ENCODE measurements at places on chromosomes 11 and 22.

DNA sequence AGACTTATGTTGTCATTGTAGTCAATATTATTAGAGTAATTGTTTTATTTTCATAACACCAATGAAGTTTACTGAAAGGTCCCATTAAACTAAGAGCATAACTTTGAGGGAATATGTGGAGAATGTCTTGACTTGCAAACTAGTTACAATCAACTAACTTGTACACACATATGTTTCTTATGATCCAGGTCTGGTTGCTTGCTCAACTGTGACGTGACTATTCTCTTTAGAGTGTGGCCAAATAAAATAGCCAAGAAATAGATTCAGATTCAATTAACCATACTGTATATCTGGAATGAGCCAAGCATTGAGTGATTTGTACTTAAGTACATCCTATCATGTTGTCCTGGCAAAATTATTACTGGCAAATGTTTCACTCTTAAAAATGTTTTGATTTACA lies 101.7 kb downstream of the METTL15 start:
- DNase-seq, result no peak

- DNase-seq, result no peak
Measured at GRCh38 chr11:1557904-1558774, 13.9 kb downstream of the DUSP8 start.

GRCh38 chr11:48063424-48063978 lies 83.1 kb downstream of the PTPRJ start:
- no peak for DNase-seq

- no peak for DNase-seq
Measured at GRCh38 chr11:17347676-17348075, 3.9 kb upstream of the NCR3LG1 start.

DNA sequence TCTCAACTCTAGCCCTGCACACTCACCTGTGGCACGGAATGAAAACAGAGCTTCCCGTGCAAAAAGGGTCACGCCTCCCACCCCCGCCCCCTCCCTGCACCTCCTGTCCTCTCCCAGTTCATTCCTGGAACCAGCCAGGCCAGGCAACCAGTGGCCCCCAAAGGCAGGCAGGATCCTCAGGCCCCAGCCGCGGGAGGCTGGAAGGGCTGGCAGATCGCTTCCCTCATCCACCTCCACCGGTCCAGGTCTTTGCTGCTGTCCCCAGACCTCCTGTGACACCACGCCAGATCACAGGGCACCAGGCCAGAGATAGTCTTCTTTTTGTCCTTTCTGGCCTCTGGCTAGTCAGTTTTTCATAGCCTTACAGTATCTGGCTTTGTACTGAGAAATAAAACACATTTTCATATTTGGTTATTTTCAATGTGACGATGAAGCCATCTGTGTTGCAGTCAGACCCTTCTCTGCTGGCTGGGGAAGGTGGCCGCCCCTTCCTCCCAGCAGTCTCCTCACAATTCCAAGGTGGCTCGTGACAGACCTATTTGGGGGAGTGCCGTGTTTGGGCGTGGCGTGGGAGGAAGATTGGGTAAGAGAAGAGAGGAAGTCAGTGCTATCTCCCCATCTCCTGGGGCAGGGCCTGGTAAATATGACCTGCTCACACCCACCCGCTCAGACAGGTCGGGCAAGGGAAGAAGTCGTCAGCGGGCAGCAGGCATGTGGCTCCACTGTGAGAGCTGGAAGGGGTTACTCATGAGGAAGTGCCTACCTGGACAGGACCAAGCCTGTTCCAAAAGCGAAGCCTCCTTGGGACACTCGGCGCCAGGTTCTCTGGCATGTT lies 9.1 kb downstream of the SSH3 start:
- no peak for DNase-seq

DNA sequence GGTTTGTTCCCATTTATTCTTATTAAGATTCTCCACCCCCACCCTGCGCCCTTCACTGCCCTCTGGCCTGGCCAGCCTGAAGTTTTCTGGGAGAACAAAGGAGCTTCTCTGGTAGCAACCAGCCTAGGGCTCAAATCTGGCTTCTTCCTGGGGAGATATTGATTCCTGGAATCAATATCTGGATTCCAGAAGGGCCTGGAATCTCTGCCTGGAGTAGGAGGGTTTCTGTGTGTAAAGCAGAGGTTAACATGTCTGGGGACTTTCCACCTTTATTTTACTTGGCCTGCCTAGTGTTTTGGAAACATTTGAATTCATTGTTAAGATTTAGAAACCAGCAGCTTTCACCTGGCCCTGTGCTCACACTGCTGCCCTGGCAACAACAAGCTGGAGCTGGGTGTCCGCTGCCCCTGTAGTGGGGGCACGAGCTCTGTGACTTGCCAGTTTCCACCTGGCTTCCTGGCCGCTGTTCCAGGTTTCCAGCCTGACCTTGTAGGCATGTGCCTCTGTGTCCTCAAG lies 5.5 kb downstream of the C11orf91 start:
- DNase-seq, result no peak

GRCh38 chr22:41446057-41446501 lies 522 bp downstream of the TOB2 start:
- DNase-seq, result no peak

GRCh38 chr11:29734287-29734686 lies 282.5 kb downstream of the KCNA4 start:
- no peak for DNase-seq

DNA sequence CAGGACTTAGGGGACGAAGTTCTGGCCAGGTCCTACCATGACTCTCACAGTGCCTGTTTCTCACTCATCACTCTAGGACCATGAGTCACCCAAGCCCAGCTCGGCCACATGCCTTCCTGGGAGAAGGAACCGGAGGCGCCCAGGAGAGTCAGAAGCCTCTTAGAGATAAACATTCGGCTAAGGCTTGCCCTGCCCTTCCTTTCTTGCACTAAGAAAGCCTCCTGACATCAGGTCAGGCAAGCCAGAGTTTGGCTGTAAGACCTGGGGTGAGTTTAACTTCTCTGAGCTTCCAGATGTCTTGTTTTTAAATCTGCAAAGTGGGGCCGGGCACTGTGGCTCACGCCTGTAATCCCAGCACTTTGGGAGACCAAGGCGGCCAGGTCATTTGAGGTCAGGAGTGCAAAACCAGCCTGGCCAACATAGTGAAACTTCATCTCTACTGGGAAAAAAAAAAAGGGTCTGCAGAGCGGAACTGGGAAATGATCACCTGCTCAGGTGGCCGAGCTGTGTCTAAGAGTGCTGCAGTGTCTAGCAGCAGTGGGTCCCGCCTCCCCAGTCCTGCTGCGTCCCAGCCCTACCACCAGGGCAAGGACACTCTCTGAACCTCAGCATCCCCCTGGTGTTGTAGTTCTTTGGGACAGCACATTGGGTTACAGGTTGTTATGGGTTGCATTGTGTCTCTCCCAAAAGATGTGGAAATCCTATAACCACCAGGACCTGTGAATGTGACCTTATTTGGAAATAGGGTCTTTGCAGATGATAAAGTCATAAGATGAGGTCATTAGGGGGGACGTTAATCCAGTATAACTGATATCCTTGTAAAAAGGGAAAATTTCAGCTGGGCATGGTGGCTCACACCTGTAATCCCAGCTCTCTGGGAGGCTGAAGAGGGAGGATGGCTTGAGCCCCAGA lies 1.8 kb upstream of the CARS1 start:
- peak; percentile 26 for DNase-seq

GRCh38 chr11:97237151-97237550 lies 847.3 kb downstream of the JRKL start:
- DNase-seq, result no peak

DNA sequence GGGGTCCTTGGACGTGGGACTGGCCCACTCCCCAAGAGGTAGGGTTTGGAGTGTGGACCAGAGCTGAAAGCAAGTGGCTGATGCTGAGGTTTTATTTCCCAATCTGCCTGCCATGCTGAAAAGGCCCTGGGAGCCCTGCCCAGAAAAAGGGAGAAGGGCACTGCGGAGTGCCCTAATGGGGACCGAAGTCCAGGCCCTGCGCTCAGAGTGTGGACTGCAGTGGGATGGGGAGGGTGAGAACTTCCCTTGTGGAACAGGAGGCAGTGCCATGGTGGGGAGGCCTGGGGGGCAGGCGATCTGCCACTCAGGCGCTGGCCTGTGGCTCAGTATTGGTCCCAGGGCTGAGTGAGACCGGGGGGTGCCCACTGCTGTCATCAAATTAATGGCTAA lies 4.3 kb downstream of the GPR152 start:
- no peak for DNase-seq

GRCh38 chr22:49432211-49432896 lies 395.3 kb downstream of the BRD1 start:
- DNase-seq, result no peak

GRCh38 chr11:61866958-61867343 lies 24.4 kb downstream of the FADS3 start:
- no peak for DNase-seq

GRCh38 chr11:45092901-45093760 lies 53.3 kb upstream of the PRDM11 start:
- DNase-seq, result no peak

GRCh38 chr11:77842441-77843121 lies 21.6 kb downstream of the AAMDC start:
- no peak for DNase-seq

DNA sequence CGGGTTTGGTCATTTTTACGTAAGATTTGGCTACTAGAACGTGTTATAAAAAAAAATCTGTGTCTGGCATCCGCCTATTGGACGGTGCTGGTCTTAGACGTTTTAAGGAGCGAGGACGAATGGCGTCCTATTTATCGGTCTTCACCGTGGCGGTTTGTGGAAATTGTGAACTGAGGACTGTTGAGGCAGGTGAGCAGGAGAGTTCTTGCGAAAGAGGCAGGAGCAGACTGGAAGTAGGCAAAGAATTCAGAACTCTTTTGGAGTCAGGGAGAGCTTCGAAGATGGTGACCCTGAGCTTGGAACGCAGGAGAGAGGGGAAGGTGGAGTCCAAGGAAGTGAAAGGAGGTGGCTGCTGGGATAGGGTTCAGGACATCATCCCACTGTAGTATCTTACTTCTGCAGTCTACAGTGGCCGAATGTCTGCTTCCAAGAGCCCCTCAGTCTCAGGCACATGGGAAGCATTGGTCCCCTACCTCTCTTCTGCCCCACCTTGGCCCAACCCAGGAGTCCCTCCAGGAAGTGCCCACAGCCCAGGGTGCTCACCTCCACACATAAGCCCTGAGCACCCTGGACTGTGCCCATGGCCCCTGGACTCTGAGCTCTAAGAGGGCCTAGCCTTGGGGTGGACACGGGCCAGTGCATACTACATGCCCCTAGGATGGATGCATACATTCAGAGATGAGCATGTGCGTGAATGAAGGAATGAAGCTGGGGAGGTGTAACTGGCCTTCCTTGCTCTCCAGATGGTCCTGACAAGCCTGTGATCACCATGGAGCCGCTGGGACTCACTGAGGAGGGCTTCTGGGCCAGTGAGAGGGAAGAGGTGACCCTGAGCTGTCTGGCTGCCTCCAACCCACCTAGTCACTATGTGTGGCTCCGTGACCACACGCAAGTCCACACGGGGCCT lies 3.7 kb downstream of the VSIG10L2 start:
- DNase-seq, result no peak

GRCh38 chr22:45535290-45535689 lies 32.6 kb downstream of the FBLN1 start:
- DNase-seq, result no peak

- no peak for DNase-seq
Measured at GRCh38 chr11:86876716-86877234, 76.4 kb downstream of the PRSS23 start.

- DNase-seq, result no peak
Measured at GRCh38 chr11:27281276-27281675, 81.7 kb downstream of the CCDC34 start.

- DNase-seq, result peak; percentile 48
Measured at GRCh38 chr22:24441406-24442351, 14.3 kb downstream of the ADORA2A start.

- no peak for DNase-seq
Measured at GRCh38 chr22:45686836-45687235, 15.2 kb downstream of the ATXN10 start.

DNA sequence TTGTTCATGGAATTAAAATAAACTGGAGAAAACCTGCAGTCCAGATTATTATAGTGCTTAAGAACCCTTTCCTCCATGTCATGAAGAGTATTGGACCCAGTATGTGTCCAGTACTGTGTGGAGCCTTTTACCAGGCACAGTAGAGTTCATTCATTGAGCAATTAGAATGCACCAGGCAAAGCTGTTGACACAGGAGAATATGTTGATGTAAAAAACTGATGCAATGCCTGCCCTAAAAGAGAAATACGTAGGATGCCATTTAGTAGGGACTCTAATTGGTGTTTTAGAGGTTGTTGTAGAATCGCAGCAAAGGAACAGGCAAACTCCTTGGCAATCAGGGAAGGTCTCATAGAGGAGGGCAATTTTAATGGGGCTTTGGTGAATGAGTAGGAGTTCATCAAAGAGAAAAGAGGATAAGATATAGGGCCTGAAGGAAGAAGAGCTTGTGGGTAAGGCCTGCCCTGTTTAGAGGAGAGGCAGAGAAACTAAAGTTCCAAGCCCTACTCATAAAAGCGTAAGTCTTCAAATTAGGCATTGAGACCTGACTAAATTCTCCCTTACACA lies 126.4 kb downstream of the SEZ6L start:
- DNase-seq, result no peak

GRCh38 chr11:112174789-112175598 lies at the start of gene BCO2:
BCO2 (plus strand) TSS chr11:112175512; CDS start chr11:112175602, 90 bp downstream.
- DNase-seq, result peak; percentile 27

All from D341Med (cell line).